ENCODE measurements at places on chromosomes 1 and 21.

DNA sequence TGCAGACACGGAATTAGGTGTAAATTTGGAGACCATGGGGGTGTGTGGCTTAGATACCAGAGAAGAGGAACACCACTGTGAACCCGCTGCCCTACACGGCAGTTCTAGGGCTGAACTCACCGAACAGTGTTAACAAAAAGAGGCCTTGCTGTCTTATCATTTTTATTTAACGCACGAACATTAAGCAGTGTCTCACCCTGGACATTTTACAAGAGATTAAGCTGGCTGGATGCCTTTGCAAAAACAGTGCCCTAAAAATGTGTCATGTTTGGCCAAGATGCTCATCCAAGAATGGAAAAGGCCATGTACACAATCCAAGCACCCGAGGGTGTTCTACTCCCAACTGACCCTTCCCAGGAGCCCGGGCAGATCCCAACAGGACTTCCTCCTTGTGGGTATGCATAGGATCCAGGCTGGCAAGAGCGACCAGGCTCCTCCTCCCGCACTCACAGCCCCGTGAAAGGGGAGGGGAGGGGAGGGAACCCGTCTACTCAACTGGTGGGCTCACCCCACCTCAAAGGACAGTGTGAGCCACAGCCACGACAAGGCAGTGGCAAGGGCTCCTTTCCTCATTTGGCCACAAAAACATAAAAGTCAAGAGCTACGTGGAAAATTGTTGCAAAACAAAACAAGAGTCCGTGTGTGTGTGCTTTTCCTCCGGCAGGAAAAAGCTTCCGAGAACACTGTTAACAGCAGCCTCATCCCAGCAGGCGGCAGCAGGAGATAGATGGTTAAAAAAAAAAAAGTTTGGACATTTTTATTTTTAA is 20.3 kb downstream of the C2CD2 start:
- no peak overlapping the region for H3K27ac ChIP-seq
- no peak for DNase-seq
- H3K4me1 ChIP-seq, result peaks cover 2% of the 10 kb centered on the region
- H3K27me3 ChIP-seq, result peaks cover 27% of the 10 kb centered on the region
- peaks cover 2% of the 10 kb centered on the region for H3K36me3 ChIP-seq

GRCh38 chr1:213492161-213493041 is 441.4 kb downstream of the RPS6KC1 start:
- no peak overlapping the region for H3K27ac ChIP-seq
- H3K36me3 ChIP-seq, result no peaks in the 10 kb centered on the region
- H3K4me1 ChIP-seq, result no peaks in the 10 kb centered on the region
- H3K4me3 ChIP-seq, result no peak overlapping the region
- peaks cover 22% of the 10 kb centered on the region for H3K27me3 ChIP-seq
- DNase-seq, result no peak

- no peak for DNase-seq
- H3K27ac ChIP-seq, result no peak overlapping the region
- peaks cover 5% of the 10 kb centered on the region for H3K36me3 ChIP-seq
Observed at GRCh38 chr1:11749203-11749689, 12.7 kb upstream of the C1orf167 start.

DNA sequence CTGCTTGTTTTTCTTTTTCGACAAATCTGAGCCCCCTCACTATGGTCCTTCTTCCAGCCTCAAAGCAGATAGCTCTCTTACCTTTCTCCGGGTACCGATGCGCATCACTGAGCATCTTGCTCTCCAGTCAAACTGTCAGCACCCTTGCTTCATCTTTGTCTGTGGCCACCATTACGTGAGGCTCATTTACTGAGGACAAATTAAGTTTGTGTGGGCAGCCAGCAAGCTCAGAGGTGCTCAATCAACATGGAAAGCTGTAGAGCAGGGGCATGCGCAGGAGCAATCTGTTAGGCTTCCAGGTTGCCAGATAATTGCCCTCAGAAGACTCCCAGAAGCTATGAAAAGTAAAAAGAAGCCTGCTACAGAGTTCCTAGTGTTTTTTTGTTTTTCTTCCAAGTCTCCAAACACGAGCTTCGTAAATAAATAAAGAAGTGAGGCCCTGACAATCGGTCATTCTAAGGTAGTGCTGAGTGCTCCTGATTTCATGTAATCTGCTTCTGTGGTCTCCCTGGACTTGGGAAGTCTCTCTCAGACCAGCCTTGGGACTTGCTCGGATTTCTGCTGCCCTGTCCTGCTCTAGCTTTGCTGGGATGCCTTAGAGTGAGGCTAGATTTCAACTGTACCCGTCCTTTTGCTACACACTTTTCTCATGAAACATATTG is 1.8 kb downstream of the C1orf53 start:
- H3K36me3 ChIP-seq, result peaks cover 2% of the 10 kb centered on the region
- H3K4me1 ChIP-seq, result peaks cover 17% of the 10 kb centered on the region
- no peak for DNase-seq
- peaks cover 60% of the 10 kb centered on the region for H3K27me3 ChIP-seq

All from T-helper 17 cell (primary cell).